ENCODE measurements at places on chromosomes 7 and 10.

- DNase-seq: no peak
Observed at GRCh38 chr7:114419441-114420272, 5.0 kb downstream of the FOXP2 start.

DNA sequence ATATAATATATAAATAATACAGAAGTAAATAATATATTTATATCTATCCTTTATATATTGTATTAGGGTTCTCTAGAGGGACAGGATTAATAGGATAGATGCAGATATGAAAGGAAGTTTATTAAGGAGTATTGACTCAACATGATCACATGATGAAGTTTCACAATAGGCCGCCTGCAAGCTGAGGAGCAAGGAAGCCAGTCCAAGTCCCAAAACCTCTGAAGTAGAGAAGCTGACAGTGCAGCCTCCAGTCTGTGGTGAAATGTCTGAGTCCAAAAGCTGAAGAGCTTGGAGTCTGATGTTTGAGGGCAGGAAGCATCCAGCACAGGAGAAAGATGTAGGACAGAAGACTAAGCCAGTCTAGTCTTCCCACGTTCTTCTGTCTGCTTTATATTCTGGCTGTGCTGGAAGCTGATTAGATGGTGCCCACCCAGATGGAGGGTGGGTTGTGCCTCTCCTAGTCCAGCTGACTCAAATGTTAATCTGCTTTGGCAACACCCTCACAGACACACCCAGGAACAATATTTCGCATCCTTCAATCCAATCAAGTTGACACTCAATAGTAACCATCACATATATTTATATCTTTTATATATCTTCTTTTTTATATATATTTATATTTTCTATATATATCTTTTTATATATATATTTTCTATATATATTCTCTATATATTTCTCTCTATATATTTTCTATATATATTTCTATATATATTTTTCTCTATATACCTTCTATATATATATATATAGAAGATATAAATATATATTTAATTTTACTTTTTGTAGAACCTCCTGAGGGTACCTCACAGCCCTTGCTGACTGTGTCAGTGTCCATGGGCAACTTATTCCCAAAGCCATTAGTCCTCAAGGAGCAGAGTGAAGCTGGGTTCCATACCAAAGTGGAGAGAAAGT, 24.6 kb upstream of the AKR1B10 start:
- DNase-seq: no peak

DNA sequence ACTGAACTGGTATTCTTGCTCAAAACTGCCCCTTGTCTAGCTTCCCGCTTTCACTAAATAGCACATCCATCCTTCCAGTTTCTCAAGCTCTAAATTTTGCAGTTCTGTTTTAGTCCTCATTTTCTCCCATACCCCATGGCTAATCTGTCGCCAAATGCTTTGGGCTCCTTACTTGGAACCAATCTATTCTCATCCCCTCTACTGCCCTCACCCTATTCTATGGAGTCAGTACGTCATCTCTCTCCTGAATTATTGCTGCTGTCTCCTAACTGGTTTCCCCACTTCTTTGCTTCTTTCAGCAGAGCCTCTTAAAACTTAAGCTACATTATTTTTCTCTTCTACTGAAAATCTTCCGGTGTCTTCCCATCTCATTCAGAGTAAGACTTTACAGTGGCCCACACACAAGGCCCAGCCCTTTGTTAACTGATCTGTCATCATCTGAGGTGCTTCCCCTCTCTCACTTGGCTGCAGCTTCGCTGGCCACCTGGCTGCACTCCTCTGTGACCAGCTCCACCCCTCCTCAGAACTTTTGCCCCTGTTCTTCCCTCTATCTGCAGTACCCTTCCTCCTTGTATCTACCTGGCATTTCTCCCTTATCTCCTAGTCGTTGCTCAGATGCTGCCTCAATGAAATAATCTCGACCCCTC, 9.9 kb downstream of the STARD3NL start:
- no peak for DNase-seq

DNA sequence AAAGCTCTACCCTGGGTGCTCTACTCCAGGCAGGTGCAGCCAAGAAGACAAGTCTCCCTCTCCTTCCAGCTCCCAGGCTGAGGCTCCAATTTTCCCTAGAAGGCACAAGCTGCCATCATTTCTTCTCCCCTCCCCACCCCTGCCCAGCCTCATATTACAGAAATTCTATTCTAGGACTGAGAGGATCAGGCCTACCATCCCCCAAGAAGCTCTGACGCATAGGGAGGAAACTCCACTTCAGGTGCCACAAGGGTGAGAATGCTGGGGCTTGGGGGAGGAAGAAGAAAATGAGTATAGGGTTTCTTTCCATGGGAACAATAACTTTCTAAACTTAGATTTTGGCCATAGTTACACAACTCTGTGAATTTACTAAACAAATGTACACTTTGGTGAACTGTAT, 35.3 kb downstream of the FEZF1 start:
- no peak for DNase-seq

- DNase-seq: no peak
Observed at GRCh38 chr7:24129597-24129996, 154.4 kb upstream of the NPY start.

DNA sequence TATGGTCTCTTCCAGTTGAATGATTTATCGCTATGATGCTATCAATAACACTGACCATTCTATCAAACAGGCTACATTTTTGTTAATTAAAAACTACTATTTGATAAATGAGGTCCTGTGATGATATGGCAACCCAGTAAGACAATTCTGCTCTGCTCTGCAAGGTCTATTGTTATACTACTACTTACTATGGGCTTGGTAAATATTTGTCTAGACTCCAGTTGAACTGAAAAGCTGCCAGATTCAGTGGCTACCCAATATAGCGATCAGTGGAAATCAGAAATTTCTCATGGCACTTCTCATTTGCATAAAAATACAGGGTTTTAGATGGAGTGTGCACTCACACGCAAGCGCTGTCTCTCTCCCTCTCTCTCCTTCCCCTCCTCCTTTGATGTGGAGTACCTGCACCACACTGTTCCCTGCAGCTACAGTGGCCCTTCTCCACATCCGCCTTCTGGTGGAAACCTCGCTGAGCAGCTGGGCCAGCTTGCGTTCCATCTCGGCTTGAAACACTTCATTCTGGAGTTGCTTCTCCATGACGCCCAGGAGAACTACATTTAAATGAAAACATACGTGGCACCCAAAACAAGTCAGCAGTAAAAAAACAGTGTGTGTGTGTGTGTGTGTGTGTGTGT, 77.9 kb downstream of the KIAA1549 start:
- peak; percentile 34 for DNase-seq

GRCh38 chr7:46651070-46651469, 730.0 kb upstream of the IGFBP3 start:
- no peak for DNase-seq

DNA sequence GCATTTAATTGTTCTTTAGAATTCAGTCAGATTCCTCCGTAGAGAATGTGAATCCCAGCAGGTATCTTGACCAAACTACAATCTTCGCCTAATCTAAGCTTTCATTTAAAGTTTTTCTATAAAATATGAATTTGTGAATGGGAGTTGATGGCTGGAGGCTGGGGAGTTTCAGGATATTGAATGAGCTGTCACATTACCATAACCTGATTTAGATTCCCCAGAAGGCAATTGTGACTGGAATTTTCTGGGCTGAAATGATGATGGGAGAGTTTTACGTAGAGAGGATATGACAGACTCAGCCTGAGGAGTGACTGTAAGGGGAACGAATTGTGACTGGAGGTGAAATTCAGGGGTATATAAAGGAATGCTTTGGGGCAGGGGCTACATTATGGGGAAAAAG, 411.7 kb upstream of the FZD8 start:
- DNase-seq: no peak

- no peak for DNase-seq
Observed at GRCh38 chr7:104136561-104136960, 71.3 kb downstream of the ORC5 start.

- no peak for DNase-seq
Observed at GRCh38 chr7:87507446-87507845, 32.0 kb upstream of the ABCB4 start.

DNA sequence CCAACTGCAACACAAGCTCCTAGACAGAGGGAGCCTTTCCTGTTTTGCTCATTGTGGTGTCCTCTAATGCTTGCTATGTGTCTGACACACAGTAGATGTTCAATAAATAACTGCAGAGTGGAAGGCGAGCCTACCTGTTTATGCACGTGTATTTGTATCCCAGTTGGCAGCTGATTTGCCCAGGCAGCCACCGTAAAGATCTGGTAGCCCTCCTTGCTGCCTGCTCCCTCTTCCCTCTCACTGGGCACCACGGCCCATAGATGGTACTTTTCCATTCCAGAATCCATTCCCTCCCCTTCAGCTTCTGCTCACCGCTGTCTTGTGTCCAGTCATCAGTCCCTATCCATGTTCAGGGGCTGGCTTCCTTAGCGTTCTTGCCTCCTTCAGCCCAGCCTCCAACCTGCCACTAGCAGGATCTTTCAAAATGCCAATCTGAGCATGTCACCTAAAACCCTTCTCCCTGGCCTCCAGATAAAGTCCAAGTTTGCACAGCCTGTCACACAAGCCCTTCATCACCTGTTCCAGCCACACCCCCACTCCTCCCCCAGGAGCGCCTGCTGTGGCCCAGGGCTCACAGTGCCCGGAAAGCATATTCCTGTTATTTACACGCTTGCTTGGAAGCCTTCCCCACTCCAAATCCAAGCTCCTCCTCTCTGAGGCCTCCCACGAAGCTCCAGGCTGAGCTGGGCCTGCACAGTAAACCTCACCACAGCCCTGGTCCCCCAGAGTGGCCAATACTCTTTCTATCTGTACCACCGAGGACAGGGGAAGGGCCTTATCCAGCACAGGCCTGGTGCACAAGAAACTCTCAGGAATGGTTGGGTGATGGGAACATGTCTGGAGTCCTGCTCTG, 21.0 kb downstream of the ZCCHC24 start:
- no peak for DNase-seq

GRCh38 chr10:24097751-24098207, 111.2 kb upstream of the KIAA1217 start:
- DNase-seq: no peak

- DNase-seq: no peak
Observed at GRCh38 chr7:94044806-94045205, 40.7 kb upstream of the BET1 start.

DNA sequence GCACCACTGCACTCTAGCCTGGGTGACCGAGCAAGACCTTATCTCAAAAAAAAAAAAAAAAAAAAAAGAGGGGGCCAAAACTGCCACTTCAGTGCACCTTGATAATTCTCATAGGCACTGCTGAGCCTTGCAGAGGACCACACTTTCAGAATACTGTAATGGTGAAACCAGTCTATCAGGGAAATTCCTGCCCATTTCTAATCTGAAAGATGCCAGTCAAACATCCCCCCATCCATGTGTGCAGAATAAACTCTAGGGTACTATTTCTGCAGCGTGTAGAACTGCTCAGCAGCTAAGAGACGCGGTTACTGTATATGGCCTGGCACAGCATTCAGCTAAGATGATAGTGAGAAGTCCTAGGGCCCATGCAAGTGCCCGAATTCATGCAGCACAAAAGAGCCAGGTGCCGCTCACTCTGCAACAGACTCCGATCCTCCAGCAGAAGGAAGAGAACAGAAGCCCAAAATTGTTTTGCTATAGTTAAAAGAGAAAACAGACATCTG, 286.8 kb upstream of the KLF14 start:
- no peak for DNase-seq

- no peak for DNase-seq
Observed at GRCh38 chr10:113111260-113111659, 161.2 kb downstream of the TCF7L2 start.

GRCh38 chr10:128928231-128928836, 538.7 kb upstream of the MGMT start:
- no peak for DNase-seq

GRCh38 chr10:84543948-84544347, 215.6 kb downstream of the CCSER2 start:
- DNase-seq: no peak

Data from stimulated activated CD8-positive, alpha-beta memory T cell treated with anti-CD3 and anti-CD28 coated beads, Interleukin-2, amount 100 ng/mL, for 48 hours (primary cell).